ENCODE measurements at places on chromosomes 2 and 18.
A peak's percentile ranks its signal among the peaks of the same experiment; 100 is the strongest.

DNA sequence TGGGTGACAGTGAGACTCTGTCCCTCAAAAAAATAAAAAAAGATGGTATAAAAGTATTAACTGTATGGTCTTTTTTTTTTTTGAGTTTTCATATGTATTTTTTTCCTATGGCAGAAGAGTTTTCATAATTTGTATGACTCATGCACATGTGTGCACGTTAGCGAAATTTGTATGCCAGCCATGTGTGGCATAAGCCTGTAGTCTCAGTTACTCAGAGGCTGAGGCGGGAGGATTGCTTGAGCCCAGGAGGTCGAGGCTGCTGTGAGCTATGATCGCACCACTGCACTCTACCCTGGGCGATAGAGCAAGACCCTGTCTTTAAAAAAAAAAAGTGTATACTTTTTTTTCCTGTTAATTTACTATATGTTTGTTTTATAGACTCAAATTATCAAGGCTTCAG is 160.8 kb downstream of the TGIF1 start:
- DNase-seq: no peak

- DNase-seq: no peak
Observed at GRCh38 chr18:79488311-79489050, 92.8 kb downstream of the NFATC1 start.

GRCh38 chr2:232038881-232039485 is 77.5 kb downstream of the DIS3L2 start:
- DNase-seq: no peak

GRCh38 chr18:48197819-48198218 is 211.4 kb downstream of the ZBTB7C start:
- no peak for DNase-seq

GRCh38 chr2:131521961-131522781 is 5.5 kb upstream of the CCDC74A start:
- DNase-seq: no peak

GRCh38 chr2:236642125-236642524 is 72.5 kb downstream of the ACKR3 start:
- DNase-seq: no peak

GRCh38 chr2:118773826-118774225 is 73.6 kb downstream of the EN1 start:
- no peak for DNase-seq

DNA sequence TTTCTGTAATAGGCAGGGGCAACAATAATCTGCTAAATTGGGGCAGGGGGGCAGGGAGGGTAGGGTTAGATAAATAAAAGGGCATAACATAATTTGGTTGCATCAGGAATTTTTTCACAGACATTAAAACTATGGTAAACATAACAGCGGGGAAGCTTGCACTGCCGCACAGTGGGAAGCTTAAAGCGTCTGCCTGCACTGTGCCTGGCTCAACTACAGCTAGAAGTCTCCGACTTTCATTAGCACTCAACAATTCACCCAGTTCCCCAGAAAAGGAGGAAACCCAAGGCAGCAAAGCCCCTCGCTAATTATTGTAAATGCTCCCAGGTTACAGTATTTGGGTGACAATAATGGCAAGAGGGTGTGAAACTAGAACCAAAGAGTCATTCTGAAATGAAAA is 562.9 kb downstream of the ARHGAP15 start:
- DNase-seq: no peak

DNA sequence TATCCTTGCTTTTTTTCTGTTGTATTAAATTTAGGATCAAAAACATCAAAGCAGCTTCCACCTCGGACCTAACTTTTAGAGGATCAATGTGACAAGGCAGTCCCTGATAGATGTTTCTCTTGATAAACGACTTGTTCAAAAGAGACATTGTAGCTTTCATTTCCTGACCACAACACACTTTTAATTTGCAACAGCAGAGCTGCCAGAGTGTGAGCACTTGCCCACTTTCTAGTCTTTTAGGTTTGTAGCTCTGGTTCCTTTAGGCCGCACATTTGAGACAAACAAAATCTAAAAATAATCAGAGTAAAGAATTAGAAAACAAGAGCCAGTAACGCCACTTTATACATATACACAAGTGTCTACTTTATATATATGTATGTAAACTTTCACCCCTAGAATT is 3.1 kb downstream of the FIGN start:
- no peak for DNase-seq

GRCh38 chr2:54557601-54558187 is 101.6 kb downstream of the SPTBN1 start:
- peak; percentile 56 for DNase-seq

DNA sequence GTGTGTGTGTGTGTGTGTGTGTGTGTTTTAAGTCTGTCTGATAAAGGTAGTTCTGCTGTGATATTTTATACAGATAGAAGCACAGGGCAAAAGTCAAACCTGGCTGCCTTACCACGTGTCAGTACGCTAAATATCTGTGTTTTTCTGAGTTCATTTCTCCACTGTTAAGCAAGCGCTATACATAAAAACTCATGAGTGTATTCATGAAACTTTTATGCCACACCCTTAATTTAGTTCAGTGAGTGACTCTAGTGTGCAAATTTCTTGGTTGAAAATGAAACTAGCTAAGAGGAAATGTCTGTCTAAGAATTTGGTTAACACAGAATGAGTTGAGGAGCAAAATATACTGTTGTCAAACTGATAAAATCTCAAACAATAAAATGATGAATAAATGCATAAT is 11.2 kb downstream of the CASP10 start:
- no peak for DNase-seq

DNA sequence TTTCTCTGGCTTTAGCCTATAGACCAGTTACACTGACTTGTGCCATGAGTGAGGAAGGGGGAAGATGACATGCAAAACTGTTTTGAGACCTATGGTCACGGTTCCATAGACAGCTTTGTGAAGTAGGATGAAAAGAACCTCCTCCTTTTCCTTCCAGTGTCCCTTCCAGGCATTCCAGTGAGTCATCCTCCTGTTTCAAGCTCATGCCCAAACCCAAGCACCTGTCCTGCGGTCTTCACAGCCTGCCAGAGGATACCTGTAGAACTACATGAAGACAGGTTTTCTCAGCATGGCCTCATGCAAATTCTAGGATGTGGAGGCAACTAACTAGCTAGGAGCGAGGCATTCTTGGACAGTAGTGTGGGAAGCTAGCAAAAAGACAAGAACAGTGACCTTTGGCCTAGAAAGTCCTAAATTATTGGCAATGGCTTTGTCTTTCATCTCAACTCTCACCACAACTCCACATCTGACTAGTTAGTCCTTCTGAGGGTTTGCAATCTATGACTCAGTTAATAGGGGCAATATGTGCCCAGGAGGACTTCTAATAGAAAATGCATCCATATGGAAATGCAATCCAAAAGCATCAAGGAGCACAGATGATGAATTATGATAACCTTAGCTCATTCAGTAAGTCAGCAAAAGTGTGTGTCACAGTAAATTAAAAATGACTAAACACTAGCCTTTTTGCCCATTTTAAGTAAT is 154.7 kb downstream of the RBM43 start:
- DNase-seq: no peak

- no peak for DNase-seq
Observed at GRCh38 chr2:234348081-234348480, 148.8 kb downstream of the ARL4C start.

DNA sequence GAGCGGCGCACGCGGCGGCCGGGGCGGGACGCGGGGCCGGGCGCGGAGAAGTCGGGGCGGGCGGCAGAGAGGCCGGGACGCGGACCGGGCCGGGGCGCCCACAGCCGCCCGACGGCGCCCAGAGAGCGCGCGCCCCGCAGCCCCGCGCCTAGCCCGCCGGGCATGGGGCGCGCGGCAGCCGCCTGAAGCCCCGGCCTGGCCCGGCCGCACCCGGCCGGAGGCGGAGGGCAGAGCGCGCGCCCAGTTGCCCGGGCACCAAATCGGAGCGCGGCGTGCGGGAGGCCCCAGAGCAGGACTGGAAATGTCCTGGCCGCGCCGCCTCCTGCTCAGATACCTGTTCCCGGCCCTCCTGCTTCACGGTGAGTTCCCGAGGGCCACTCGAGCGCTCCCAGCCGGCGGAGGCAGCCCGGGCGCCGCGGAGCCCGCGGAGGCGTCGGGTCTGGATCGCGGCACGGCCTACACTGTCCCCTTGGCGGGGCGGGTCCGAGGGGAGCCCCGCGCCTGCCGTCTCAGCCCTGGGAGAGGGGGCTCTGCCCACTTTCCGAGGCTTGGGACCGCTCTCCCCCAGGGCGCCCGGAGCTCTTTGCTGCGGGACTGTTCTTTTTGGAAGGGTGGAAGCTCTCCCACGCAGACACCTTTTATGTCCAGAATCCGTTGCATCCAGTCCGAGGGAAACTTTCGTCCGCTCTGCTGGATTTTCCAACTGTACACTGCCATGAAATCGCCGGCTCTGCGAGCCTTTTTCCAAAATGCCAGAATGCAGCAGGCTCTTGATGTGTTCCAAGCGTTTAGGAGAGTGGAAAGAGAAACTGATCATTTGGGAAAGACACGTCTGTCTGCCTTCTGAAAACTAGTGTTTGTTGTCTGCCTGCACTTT is 484 bp downstream of the APCDD1 start:
- no peak for DNase-seq

DNA sequence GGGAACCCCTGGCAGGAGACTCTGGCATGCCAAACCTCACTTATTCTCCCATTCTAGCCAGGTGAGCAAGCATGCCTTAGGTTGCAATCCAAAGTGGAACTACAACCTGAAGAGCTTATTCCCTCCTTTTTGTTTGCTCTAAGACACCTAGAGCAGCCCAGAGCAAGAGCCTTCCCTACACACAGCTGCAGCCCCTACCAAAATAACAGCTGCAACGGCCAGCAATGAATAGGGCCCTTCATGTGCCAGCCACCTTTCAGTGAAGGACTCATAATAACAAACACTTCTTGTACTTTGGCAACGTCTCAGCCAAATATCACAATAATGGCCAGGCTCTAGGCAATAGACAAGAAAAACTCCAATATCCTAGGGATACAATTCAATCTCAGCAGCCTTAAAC is 178.7 kb downstream of the ALK start:
- no peak for DNase-seq

DNA sequence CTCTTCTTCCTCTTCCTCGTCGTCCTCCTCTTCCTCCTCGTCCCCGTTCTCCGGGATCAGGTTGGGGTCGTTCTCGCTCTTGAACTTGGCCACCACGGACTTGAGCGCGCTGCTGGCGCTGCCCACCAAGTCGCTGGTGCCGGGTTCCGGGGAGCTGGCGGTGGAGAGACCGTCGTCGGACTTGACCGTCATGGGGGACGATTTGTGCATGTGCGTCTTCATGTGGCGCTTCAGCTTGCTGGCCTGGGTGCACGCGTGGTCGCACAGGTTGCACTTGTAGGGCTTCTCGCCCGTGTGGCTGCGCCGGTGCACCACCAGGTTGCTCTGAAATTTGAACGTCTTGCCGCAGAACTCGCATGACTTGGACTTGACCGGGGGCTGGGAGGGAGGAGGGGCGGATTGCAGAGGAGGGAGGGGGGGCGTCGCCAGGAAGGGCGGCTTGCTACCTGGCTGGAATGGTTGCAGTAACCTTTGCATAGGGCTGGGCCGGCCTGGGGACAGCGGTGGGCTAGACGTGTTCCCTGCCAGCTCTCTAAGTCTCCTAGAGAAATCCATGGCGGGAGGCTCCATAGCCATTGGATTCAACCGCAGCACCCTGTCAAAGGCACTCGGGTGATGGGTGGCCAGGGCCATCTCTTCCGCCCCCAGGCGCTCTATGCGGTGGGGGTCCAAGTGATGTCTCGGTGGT is 91.9 kb downstream of the BCL11A start:
- DNase-seq: no peak

DNA sequence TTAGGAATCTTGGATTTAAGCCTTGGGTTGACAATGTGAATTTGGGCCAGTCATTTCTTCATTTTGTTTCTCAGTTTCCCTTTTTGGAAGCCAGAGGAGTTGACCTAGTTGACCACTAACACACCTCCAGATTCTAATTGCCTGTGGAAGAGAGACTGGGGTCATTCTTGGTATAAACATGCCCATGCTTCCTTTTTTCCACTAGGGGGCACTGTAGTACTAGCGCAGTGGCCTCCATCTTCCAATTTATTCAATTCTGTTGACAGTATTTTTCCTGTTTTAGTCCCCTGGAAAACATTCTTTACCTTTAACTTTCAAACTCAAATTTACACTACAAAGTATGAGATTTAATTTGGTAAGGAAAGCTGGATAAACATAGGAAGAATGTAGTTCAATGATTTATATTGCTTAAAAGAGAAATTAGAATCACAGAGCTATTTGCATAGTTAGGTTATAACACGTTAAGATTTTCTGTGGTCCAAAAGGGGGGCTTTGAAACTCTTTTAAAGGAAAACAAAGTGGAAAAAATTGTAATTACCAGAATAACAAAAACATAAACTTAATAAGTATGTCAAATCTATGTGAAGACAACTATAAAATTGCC is 57.5 kb upstream of the AGPS start:
- no peak for DNase-seq

DNA sequence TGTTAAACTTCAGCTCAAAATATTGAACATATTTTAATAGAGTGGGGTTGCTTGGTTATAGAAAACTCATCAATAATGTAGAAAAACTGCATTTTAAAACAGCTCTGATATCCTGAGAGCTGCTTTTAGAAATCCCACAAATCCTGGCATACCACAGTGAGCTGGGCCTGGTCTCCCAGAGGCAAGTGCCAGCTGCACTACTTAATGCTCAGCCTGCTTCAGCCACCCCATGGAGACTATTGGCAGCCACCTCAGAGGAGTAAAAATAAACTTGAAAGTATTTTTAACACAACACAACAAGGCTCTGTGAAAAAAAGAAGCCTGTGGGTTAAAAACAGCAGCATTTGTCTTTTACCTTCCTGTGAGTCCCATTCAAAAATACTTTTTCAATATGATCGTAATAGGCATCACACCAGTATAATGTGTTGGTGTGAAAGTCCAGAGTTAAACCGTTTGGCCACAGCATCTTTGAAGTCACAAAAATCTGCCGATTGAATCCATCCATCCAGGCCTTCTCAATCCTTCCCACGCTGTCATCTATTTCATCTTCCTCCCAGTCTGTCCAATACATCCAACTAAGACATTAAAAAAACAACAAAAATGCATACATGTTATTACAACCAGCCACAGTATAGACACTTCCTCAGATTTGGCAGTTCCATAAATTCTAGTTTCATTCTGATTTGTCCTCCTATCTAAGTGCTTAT is 1115.3 kb downstream of the LRP1B start:
- no peak for DNase-seq

- DNase-seq: no peak
Observed at GRCh38 chr2:107751936-107752335, 74.8 kb upstream of the RGPD4 start.

DNA sequence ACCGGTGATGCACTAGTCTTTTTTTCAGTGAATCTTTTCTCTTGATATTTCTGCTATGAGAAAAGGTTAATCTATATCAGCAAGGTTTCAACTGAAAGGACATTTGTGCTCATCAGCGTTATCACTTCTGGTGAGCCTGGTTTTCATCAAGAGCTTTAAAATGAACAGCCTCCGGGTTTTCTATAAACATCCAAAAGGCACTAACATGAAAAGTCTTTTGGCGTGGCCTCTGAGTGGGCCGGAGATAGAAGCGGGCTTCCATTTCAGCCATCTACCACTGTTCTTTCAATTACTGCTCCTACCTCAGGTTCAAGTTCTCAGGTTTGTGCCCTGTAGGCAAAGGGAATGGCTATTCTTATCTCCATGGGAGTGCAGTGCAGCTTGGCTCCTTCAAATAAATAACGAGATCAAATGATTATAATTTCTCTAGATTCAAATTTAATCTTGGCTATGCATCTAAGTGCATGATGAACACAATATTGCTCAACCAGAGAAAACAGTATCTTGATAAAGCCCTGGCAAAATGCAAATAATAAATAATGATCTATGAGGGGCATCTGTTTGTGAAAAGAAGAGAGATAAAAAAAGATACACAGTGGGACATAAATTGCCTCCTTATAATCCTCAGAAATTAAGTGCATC is 314.8 kb downstream of the CDH2 start:
- no peak for DNase-seq
